ENCODE measurements at places on chromosomes 7 and 10.
A peak's percentile ranks its signal among the peaks of the same experiment; 100 is the strongest.

GRCh38 chr10:63414481-63415260 is 51.1 kb downstream of the JMJD1C start:
- DNase-seq = no peak

DNA sequence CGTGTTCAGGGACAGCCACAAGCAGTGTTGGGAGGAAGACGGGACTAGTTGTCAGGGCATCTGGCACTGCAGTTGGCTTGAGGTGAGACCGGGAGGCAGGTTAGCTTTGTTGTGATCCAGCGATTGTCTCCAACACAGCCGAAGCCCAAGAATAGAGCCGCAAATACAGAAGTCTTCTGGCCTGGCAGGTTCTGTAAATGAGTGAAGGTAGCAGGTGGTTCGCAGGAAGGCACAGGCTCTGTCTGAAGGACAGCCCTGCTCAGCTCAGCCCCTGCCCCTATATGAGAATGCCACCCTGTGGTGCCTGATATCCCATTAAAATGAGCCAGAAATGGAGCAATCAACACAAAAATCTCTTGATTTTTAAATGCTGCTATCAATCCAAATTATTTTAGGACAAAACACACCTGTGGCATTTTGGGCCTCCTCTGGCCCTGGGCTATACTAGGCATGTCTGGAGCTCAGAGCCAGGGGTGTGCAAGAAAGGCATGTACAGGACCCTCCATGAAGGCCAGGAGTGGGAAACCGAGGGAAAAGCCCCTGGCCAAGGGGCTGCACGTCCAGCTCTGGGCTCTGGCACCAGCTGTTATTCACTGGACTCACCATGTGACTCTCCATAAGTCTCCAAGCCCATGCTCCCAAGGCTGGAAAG is 11.2 kb upstream of the C10orf71 start:
- DNase-seq = no peak

DNA sequence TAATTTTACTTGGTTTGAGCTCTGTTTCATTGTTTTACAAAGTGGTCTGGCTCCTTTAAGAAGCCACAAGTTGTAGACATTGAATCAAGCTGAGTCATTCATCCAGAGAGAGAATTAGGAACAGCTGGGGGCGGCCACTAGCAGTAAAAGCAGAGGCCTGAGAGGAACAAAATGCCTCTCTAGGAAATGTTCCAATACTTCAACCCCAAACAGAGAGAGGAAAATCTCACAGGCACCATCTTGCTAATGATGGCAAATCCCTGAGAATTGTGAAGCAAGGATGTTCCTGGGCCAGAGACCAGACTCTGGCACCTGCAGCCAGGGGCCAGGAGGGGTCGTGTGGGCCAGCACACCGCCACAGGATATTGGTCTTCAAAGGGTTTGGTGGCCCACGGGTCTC is 26.5 kb upstream of the TRIL start:
- DNase-seq = peak; percentile 80

- DNase-seq = peak; percentile 18
Observed at GRCh38 chr10:5666008-5666840, at the start of gene ASB13. TSS of gene ASB13 (minus strand) at chr10:5666595. CDS start at chr10:5666551, 44 bp downstream.

GRCh38 chr10:128022261-128023196 is 103.7 kb downstream of the MKI67 start:
- no peak for DNase-seq

DNA sequence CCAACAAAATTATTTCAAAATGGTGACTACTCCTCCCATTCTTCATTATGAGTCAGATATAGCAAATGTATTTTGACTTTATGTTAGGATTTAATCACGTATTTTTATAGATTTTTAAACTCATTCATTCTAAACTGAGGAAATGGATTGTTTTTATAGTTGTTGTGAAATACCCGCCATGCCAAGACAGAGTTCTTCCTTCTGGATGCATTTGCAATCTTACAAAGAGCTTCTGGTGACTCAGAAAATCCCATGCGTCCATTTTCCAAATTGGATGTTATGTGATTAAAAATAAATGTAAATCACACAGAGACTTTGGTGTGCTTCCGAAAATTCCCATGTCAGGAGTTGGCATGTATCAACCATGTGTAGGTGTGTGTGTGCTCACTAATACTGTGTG is 179.3 kb downstream of the TRIL start:
- DNase-seq = no peak

DNA sequence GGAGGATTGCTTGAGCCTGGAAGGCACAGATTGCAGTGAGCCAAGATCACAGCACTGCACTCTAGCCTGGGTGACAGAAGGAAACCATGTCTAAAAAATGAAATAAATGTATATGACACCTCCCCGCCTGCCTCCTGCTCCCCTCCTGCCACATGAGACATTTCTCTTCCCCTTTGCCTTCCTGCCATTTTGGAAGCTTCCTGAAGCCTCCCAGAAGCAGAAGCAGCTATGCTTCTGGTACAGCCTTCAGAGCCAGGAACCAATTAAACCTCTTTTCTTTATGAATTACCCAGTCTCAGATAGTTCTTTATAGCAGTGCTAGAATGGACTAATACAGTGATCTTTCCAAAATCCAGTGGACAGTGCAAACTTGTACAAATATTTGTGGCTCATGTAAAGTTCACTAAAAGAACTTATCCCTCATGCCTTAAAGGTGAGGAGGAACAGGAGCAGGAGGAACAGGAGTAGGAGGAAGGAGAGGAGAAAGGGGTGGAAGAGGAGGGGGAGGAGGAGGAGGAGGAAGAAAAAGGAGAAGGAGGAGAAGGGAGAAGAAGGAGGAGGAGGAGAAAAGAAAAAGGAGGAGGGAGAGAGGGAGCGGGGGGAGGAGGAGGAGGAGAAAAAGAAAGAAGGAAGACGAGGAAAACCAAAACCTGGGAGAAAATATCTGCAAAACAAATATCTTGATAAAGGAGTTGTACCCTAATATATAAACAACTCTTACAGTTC is 2.8 kb upstream of the ABI1 start:
- no peak for DNase-seq

DNA sequence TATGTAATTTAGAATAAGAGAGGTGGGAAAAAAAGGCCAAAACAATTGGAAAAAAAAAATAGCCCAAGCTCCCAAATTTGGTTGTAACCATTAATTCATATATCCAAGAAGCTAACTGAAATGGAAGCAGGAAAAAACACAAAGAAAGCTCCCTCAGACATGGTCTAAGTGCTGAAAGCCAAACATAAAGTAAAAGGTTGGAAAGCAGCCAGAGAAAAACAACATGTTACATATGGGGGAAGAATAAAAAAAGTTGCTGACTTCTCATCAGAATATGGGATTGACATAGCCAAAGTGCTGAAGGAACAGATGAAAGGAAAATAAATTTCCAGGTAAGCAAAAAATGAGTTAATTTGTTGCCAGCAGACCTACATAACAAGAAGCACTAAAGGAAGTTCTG is 40.3 kb downstream of the PDZD8 start:
- no peak for DNase-seq

DNA sequence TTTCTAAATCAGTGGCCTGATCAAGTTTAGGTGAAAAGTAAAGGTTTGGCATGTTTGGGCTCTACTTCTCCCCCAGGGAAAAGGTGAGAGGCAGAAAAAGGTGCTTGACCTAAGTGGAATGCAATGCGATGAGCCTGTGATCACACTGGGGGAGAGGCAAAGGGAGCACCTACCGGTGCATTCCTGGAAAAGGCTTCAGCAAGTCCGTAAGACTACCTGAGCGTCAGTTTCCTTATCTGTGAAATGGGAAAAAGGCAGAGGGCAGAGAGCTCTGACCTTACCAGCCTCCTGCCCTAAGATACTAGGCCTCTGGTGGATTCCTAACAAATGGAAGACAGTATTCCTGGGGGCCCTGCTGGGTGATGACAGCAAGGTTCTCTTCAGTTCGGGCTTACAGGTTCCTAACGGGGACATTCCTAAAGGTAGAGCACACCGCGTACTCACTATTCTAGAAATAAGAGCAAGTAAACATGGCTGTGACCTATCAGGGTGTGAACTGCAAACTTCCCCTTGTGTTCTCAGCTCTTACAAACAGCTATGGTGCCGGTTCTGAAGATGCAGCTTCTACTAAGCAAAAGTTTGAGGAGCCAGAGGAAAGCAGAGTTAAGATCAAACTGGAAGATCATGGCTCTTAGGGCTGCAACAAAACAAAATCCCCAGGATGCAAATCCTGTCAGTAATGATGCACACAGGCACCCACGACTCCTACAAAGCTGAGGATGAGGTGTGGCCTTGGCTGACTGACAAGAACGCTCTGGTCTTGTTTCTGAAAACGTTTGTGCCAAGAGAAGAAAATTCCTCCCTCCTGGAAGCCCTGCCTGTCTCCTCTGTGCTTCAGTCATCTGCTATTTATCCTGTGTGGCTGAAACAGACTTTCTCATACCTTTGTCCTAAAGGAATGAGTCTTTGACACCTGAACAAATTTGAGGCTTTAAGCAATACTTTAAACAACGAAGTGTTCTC is 13.3 kb upstream of the ACSL5 start:
- DNase-seq = no peak

- DNase-seq = no peak
Observed at GRCh38 chr10:70940834-70941568, 52.6 kb upstream of the PCBD1 start.

- DNase-seq = no peak
Observed at GRCh38 chr10:16686054-16686902, 130.9 kb downstream of the RSU1 start.

DNA sequence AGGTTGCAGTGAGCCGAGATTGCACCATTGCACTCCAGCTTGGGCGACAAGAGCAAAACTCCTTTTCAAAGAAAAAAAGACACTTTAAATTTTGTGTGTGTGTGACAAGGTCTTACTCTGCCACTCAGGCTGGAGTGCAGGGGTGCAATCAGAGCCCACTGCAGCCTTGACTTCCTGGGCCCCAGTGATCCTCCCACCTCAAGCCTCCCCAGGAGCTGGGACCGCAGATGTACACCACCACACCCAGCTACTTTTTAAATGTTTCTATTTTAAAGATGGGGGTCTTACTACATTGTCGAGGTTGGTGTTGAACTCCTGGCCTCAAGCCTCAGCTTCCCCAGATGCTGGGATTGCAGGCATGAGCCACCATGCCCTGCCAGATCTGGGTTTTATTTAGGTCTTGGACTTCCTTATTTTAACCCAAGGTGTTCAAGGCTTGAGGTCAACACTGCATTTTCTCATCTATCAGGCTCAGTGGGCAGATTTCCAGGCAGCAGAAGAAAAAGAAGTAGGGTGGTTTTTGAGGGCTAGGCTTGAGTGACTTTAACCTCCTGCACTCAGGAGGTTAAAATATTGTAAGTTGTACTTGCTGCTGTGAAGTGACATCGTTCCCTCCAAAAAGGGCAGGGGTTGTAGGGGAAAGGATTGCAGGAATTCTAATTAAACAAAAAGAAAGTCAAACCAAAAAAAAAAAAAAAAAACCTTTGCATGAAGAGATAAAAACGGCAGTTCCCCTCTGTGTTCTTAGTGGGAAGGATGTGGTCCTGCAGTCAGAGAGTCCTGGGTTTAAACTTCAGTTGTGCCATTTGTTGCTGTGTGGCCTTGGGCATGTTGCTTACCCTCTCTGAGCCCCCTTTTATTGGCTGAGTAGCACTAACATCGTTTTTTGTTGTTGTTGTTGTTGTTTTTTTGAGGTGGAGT is 71.5 kb downstream of the CARD11 start:
- DNase-seq = no peak

DNA sequence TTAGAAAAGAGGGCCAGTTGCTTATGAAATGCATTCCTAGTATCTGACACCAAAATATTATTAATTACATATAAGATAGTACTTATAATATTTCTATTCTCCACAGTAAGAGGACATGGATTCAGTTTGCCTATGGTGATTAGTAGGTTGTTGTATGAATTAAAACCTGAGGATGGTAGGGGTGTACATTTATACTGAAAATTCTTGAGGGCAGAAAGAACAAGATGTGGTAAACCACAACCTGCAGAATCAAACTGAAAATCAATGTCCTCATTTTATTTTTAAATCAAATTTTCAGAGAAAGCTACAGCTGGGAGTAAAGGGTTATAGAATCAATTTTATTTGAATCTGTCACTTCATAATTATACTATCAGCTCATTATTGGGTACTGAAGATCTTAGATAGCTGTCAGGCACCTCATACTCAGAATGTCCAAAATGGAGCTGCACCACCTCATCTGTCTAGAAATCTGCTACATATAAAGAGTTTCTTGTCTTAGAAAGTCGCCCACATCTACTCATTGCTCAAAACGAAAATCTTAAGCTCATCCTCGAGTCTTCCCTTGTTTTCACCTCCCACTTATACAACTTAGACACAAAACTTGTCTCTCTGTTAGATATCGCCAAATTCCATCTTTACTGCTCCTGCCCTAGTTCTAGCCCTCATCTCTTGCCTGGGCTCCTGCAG is 65.4 kb downstream of the MYO3A start:
- no peak for DNase-seq
